Upper lobe of right lung (tissue), 1 donor: ENCODE measurements at places on chromosomes 13 and 19. TPM values are rescaled to one million over a fixed set of nuclear protein-coding genes. Genes with fewer than 3 reads are reported as not detected.

GRCh38 chr19:47514151-47514868, 553 bp downstream of the NAPA start:
- H3K27ac ChIP-seq = peak overlapping the region; percentile 98
- DNase-seq = no peak
- H3K4me1 ChIP-seq = peaks cover 55% of the 10 kb centered on the region
- H3K27me3 ChIP-seq = no peaks in the 10 kb centered on the region
- peak overlapping the region; percentile 95 for H3K4me3 ChIP-seq
- no peaks in the 10 kb centered on the region for H3K36me3 ChIP-seq

DNA sequence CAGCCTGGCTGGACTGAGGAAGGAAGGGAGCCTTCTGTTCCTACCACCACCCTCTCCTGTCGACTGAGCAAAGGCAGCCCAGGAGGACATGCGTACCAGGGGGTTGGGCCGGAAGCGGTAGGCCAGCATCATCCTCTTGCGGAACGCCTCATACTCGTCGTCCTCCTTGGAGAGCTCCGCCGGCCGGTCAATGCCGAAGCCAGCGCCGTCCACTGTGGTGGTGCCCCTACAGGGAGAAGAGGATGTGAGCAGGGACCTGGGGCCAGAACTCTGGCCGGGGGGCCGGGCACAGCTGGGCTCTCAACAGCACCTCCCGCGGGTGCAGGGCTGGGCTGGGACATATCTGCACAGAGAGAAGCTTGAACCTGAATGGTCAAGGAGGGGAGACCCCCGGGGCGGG, 3.8 kb upstream of the TM6SF2 start:
- peaks cover 50% of the 10 kb centered on the region for H3K36me3 ChIP-seq
- no peaks in the 10 kb centered on the region for H3K4me1 ChIP-seq
- H3K27ac ChIP-seq = no peak overlapping the region
- H3K27me3 ChIP-seq = no peaks in the 10 kb centered on the region

DNA sequence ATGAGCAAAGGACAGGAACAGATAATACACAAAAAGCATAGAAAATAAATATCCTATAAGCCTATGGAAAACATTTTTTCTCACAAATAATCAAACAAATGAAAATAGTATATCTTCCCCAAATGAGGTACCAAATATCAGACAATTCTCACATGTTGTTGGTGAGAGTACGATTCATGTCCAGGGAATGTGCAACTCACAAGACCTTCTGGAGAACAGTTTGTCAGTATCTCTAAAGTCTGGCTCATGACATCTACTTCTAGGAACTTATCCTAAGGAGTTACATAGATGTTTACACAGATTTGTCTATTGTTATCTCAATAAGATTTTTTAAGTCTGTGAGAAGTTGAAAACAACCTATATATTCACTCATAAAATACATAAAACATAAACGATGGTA, 80.3 kb upstream of the ARHGEF7 start:
- H3K4me3 ChIP-seq = no peak overlapping the region
- no peak overlapping the region for H3K27ac ChIP-seq
- no peaks in the 10 kb centered on the region for H3K36me3 ChIP-seq

- no peak overlapping the region for H3K4me3 ChIP-seq
- H3K27ac ChIP-seq = no peak overlapping the region
- H3K27me3 ChIP-seq = no peaks in the 10 kb centered on the region
- no peak for DNase-seq
- H3K4me1 ChIP-seq = peaks cover 5% of the 10 kb centered on the region
Measured at GRCh38 chr19:46206176-46206575, 23.4 kb upstream of the IGFL1 start.

- H3K36me3 ChIP-seq = no peaks in the 10 kb centered on the region
- no peak overlapping the region for H3K4me3 ChIP-seq
- H3K4me1 ChIP-seq = peaks cover 48% of the 10 kb centered on the region
- no peaks in the 10 kb centered on the region for H3K27me3 ChIP-seq
Measured at GRCh38 chr13:97266772-97267417, 44.8 kb downstream of the MBNL2 start.

GRCh38 chr19:35211545-35212230, 16.9 kb downstream of the FAM187B start:
- H3K27me3 ChIP-seq = no peaks in the 10 kb centered on the region
- DNase-seq = peak; percentile 78
- no peak overlapping the region for H3K4me3 ChIP-seq
- H3K27ac ChIP-seq = peak overlapping the region; percentile 63
- H3K36me3 ChIP-seq = no peaks in the 10 kb centered on the region

GRCh38 chr19:48716562-48717291, 2.8 kb downstream of the MAMSTR start:
- H3K4me3 ChIP-seq = peak overlapping the region; percentile 19
- no peaks in the 10 kb centered on the region for H3K27me3 ChIP-seq
- peak overlapping the region; percentile 24 for H3K27ac ChIP-seq
- no peak for DNase-seq
- no peaks in the 10 kb centered on the region for H3K36me3 ChIP-seq
- peaks cover 29% of the 10 kb centered on the region for H3K4me1 ChIP-seq

GRCh38 chr19:19559931-19560330, 21.9 kb downstream of the CILP2 start:
- H3K36me3 ChIP-seq = no peaks in the 10 kb centered on the region
- H3K27me3 ChIP-seq = no peaks in the 10 kb centered on the region
- H3K4me3 ChIP-seq = no peak overlapping the region
- H3K27ac ChIP-seq = no peak overlapping the region

- H3K4me3 ChIP-seq = no peak overlapping the region
- no peaks in the 10 kb centered on the region for H3K4me1 ChIP-seq
- H3K36me3 ChIP-seq = no peaks in the 10 kb centered on the region
- H3K27ac ChIP-seq = no peak overlapping the region
- H3K27me3 ChIP-seq = no peaks in the 10 kb centered on the region
- no peak for DNase-seq
Measured at GRCh38 chr19:53007606-53008005, 6.1 kb upstream of the ERVV-1 start.

GRCh38 chr13:43528992-43529391, 257.8 kb downstream of the ENOX1 start:
- no peaks in the 10 kb centered on the region for H3K27me3 ChIP-seq
- H3K4me3 ChIP-seq = no peak overlapping the region
- no peaks in the 10 kb centered on the region for H3K36me3 ChIP-seq
- H3K27ac ChIP-seq = no peak overlapping the region

- H3K36me3 ChIP-seq = peaks cover 13% of the 10 kb centered on the region
- H3K27me3 ChIP-seq = no peaks in the 10 kb centered on the region
- H3K4me3 ChIP-seq = peak overlapping the region; percentile 73
- no peak for DNase-seq
- peak overlapping the region; percentile 74 for H3K27ac ChIP-seq
- peaks cover 31% of the 10 kb centered on the region for H3K4me1 ChIP-seq
Measured at GRCh38 chr19:2329149-2329478, 630 bp downstream of the SPPL2B start.

GRCh38 chr19:11887611-11888531, at the start of gene ZNF69:
TSS of gene ZNF69 (plus strand) at chr19:11887782. CDS start at chr19:11887924, 142 bp downstream.
- no peaks in the 10 kb centered on the region for H3K27me3 ChIP-seq
- DNase-seq = peak; percentile 93
- H3K27ac ChIP-seq = peak within 1 kb of the TSS; percentile 89
- H3K4me1 ChIP-seq = peaks cover 8% of the 10 kb centered on the region
- H3K36me3 ChIP-seq = no peaks in the 10 kb centered on the region
- peak within 1 kb of the TSS; percentile 74 for H3K4me3 ChIP-seq

DNA sequence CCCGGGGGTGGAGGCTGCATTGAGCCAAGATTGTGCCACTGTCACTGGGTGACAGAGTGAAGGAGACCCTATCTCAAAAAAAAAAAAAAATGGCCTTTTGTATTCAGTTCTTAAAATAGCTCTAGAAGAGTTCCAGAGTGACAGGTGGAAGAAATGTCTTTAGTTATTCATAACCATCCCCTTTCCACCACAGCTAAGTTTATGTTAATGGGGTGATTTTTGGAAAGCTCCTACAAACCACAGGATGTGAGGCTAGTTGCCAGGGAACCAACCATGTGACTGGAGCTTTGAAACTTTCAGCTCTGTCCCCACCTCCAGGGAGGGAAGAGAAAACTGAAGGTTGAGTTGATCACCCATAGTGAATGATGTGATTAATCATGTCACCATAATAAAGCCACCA, 6.9 kb downstream of the ZNF490 start:
- peaks cover 33% of the 10 kb centered on the region for H3K36me3 ChIP-seq
- no peaks in the 10 kb centered on the region for H3K27me3 ChIP-seq

DNA sequence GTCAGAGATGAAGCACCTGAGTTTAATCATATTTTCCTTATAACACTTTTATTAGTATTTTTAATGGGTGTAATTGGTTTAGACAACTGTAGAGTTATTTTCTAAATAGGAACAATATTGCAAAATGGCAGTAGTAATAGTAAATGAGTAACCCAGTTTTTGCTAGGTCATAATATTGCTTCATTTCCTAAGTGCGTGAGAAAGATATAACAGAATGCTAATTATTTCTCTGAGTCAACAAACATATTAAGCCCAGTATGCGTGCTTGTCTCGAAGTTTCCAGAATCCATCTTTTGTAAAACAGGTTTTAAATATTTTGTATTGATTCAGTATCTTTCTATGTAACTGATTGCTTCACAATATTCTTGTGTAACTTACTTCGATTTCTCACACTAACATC, 315.3 kb downstream of the MYO16 start:
- H3K27me3 ChIP-seq = no peaks in the 10 kb centered on the region
- no peak overlapping the region for H3K4me3 ChIP-seq
- no peaks in the 10 kb centered on the region for H3K36me3 ChIP-seq
- H3K4me1 ChIP-seq = no peaks in the 10 kb centered on the region
- no peak overlapping the region for H3K27ac ChIP-seq

DNA sequence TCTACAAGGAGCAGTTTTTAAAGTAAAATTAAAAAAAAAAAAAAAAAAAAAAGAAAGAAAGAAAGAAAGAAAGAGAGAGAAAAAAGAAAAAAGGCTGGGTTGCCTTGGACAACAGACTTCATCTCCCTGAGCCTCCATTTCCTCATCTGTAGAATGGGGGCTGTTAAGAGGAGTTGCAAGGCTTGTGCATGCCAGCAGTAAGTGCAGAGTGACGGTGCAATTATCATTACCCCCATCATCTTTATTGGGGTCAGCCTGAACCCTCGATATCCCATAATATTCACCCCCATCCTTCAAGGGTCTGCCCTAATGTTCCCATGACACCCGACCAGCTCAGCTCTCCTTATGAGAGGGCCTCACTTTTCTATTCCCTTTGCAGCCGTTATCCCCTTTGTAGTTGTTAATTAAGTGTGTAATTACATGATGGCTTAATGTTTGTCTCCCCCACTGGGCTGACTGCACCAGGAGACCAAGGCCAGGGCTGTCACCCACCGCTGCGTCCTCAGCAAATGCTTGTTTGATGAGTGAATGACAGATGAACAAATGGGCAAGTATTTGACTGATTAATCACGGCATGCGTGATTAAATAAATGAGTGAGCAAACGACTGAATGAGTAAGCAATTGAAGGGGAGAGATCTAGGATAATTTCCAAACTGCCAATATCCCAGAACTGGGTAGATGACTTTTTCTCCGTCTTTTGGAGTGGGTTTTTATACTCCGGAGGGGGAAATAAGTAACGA, 10.1 kb downstream of the FOSB start:
- no peak for DNase-seq
- no peaks in the 10 kb centered on the region for H3K36me3 ChIP-seq
- peaks cover 9% of the 10 kb centered on the region for H3K27me3 ChIP-seq
- peaks cover 6% of the 10 kb centered on the region for H3K4me1 ChIP-seq
- H3K4me3 ChIP-seq = peak overlapping the region; percentile 50

DNA sequence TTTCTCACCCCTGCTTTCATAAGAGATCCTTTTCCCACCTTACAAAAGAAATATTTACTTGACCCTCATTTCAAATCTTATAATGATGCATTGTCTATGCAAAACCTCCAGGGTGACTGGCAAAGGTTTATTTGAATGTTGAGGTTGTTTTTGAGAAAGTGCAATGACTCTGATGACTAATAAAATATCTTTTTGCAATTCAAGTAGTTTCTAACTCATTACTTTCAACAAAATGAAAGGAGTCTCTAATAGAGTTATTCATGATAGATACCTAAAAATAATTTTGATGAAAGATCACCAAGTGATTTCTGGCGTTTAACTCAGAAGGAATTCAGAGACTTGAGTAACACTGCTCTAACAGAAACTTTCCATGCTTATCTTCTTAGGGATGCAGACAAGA, 144.2 kb downstream of the FOXO1 start:
- H3K27ac ChIP-seq = no peak overlapping the region
- no peaks in the 10 kb centered on the region for H3K4me1 ChIP-seq
- no peaks in the 10 kb centered on the region for H3K27me3 ChIP-seq
- no peak overlapping the region for H3K4me3 ChIP-seq

DNA sequence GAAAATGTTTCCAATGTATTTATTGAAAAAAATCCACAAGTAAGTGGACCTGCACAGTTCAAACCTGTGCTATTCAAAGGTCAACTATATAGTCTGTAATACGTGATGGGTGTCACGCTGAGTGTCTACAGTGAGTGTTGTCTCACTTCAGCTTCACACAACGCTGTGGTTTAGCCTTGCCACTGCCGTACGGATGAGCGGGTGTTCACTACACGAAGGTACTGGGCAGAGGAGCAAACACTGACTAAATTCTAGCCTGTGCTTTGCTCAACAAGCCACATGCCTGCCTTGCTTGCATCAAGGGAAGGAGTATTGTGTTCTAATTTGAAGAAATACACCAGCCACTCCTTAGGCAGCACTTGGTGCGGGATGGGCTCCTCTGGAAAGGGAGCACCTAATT, 3.4 kb upstream of the FFAR3 start:
- DNase-seq = peak; percentile 19
- no peak overlapping the region for H3K27ac ChIP-seq
- H3K36me3 ChIP-seq = no peaks in the 10 kb centered on the region
- H3K4me3 ChIP-seq = no peak overlapping the region
- H3K4me1 ChIP-seq = peaks cover 7% of the 10 kb centered on the region

The CNMD gene
- not detected for total RNA-seq

The CDX2 gene
- total RNA-seq = not detected

The CIRBP gene
- total RNA-seq = 322 TPM

The CBARP gene
- 1.0 TPM for total RNA-seq

The ACER1 gene
- total RNA-seq = not detected

The MUC16 gene
- 0.41 TPM for total RNA-seq
